ENCODE measurements at places on chromosomes 13 and 19.

DNA sequence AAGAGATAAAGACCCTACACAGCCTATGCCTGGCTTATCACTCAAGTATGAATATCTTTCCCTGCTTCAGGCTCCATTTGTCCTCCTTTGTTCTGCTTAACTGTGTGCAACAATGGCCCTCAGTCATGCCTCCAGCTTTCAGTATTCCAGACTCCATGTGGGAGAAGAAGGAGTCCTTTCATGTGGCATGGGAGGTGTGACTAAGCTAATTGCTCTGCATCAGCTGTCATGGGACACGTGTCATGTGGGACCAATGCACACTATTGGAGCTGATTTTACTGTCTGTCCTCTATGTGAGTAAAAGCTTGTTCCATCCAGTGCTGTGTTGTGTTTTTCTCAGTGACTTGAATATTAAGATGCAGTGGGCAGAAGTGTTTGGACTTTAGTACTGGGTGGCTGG, 1198.3 kb downstream of the OLFM4 start:
- DNase-seq = peak; percentile 31

DNA sequence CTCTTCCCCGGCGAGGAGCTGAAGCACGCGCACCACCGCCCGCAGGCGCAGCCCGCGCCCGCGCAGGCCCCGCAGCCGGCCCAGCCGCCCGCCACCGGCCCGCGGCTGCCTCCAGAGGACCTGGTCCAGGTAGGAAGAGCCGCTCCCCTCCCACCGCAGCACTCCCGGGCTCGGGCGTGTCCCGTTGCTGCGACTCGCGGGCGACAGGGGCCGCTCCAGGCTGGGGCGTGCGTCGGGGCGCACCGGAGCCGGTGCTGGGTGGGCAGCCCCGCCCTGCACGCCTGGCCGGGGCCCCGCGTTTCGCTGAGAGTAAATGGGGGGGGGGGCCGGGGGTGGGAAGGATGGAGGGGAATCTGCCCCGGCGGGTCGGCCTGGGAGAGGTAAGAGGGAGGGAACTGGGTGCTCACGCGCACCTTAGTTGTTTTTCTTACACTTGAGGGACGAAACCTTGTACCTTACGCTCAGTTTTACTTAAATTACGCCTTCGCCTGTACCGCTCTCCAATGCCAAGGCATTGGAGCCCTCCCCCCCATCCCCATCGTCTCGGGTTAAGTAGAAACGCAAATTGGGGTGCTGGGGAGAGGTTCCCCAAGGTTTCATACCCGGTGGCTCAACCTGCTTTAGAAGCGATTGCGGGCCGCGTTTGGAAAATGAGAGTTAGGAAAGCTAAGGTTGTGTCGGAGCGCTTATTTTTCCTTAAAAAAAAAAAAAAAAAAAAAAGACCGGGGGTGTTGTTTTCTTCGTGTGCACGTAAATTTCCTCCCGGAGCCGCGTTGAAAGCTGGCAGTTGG, 850 bp downstream of the KLF5 start:
- DNase-seq = no peak

DNA sequence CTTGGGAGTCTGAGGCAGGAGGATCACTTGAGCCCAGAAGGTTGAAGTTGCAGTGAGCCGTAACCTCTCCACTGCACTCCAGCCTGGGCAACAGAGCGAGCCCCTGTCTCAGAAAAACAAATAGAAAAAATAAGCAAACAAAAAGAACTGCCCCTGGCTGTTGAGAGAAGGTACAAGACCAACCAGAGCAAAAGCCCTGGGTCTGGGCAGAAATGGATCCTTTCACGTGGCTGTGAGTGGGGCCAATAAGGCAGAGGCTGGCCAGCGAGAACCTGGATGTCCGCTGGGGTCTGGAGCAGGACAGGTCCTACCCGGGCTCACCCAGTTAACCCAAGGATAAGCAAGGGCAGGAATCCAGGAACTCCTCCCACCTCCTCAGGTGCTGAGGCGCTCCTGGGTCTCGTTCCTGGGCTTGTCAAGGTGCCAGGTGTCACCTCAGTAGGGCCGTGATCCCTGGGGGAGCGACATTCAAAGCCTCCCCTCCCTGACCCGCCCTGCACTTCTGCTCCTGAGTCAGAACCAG, 4.7 kb upstream of the SLC5A5 start:
- DNase-seq = no peak

- no peak for DNase-seq
Measured at GRCh38 chr13:23858546-23858945, 30.7 kb downstream of the MIPEP start.

GRCh38 chr19:7926021-7926726, at the start of gene CTXN1:
Gene CTXN1, minus strand, starts transcription at chr19:7926135. Its CDS starts 597 bp downstream, at chr19:7925538.
- DNase-seq = peak; percentile 15

- no peak for DNase-seq
Measured at GRCh38 chr13:21625366-21625765, 21.4 kb upstream of the MICU2 start.

- DNase-seq = no peak
Measured at GRCh38 chr19:19238126-19238894, 26.6 kb downstream of the NCAN start.

GRCh38 chr13:75550159-75550567, 572 bp downstream of the UCHL3 start:
- DNase-seq = no peak

DNA sequence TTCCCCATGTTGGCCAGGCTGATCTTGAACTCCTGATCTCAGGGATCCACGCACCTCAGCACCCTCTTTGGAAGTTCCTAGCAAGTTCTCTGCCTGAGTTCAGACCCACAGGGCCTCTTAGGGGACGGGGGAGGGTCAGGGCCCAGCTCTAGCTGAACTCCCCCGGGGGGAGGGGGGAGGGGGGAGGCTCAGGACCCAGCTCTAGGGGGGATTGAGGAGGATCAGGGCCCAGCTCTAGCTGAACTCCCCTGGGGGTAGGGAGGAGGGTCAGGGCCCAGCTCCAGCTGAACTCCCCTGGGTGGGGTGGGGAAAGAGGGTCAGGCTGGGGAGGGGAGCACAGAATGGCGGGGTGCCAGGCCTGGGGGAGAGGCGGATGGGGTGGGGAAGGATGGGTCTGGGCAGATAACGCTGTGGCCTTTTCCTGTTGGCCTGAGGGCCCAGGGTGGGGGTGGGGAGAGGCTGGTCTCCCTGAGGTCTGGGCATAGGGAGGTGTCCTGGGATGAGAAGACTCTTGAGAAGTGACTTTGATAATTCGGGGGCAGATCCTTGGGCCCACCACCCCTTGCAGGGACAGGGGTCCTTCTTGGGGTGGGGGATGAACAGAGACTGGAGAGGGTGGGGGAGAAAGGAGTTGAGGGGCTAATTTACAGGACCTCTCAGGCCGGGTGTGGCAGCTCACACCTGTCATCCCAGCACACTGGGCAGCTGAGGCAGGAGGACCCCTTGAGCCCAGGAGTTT, 5.5 kb upstream of the PTBP1 start:
- no peak for DNase-seq

DNA sequence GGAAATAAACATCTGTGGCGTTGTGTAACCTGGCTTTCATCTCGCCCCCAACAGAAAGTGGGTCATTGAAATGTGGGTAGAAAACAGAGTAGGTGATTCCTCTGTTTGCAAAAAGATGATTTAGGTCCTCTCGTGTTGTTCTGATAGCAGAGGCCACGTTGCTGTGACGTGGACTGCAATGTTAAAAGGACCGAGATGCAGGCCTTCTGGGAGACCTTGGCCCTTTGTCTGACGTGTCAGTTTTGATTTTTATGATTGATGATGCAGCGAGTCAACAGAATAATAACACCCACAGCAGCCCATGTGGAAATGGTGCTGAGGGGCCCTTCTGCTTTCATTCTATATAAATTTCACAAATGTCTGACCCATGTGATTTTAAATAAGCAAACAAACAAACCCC, 68.9 kb downstream of the FGF9 start:
- DNase-seq = no peak

DNA sequence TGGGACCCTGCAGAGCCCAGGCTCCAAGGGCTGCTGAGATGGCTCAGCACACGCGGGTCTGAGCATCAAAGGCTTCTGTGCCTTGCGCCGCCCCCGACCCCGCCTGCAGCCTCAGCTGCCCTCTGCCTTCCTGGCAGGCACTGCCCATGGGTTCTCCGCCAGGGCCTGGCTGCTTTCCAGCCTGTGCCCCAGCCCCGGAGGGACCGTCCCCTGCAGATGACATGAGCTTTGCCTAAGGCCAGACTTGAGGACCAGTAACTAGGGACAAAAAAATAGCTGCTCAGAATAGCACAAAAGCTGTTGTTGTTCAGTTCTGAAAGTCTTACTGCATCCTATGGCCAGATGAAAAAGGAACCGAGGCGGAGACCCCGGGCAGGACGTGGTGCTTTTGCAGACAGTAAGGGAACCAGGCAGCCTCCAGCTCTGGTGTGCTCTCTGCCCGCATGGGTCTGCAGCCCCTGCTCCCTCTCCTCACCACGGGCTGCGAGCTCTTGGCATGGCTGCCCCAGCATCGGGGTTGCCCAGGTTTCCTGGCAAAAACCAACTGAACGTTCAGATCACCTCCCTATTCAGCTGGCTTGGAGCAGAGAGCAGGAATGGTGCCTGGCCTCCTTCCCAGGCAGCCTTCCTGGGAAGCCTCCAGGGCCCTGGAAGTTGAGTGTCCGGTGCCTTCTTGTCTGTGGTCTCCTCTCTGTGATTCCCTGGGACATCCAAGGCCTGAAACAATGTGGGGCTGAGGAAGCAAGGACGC, 12.5 kb upstream of the CFAP97D2 start:
- DNase-seq = peak; percentile 81

GRCh38 chr19:46783670-46784069, 4.7 kb downstream of the SLC1A5 start:
- DNase-seq = no peak

DNA sequence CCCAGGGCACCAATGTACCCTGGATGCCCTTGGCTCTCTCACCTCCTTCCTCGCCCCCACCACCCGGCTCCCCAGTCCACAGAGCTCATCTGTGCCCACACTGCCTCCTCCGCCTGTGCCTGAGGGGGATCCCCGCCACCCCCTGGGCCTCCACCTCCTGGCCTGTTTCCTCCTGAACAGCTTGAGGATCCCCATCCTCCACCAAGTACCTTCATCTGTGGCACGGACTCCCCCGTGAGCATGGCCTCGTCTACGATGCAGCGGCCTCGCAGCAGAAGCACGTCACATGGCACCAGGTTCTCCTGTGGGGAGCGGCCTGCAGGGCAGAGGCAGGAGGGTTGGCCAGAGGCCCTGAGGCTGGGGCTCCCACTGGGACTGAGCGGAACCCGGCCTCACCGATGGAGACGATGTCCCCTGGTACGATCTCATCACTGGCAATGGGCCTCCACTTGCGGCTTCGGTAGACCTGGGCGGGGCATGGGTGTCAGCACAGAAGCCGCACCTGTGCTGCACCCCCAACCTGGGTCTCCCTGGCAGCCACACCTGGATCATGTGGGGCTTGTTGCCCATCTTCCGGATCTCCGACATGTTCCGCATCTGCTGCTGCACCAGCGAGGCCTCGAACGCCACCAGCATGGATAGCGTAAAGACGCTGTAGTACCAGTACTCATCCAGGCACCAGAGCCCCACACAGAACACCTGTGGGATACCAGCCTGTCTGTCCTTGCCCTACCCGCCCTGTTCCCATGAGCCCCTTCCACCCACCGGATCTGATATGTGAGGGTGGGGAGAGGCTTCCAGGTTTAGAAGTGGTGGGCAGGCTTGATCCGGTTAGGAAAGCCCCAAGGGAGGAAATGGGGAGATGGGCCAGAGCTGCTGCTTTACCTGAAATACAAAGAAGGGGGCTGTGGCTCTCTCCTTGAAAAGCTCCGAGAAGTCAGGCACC, 6.8 kb downstream of the ATP13A1 start:
- no peak for DNase-seq

GRCh38 chr19:50204811-50205675, 1.6 kb downstream of the MYH14 start:
- DNase-seq = peak; percentile 7
